Activated CD8-positive, alpha-beta T cell treated with anti-CD3 and anti-CD28 coated beads, Interleukin-2, amount 10 ng/mL, durations not matched to agents 7 days and 5 days (primary cell): ENCODE measurements at places on chromosomes 2 and 18.

- no peak for DNase-seq
Observed at GRCh38 chr2:143177096-143177786, 48.0 kb downstream of the ARHGAP15 start.

DNA sequence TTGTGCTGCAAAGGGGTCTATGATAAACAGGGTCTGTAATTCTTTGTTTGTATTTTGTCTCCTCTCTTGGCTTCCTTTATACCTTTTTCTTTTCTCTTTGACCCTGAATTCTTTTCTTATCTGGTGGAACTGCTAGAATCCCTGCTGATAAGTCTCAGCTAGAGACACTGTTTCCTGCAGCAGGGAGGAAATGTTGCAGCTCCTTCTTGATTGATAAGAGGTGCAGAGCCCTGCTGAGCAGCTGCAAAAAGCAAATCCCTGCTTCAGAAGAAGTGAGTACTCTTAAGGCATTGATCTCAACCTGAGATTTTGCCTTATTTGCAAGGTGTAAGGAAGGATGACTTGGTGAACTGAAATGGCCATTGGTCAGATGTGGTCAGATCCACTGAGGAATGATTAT, 167.8 kb downstream of the NUP35 start:
- no peak for DNase-seq

DNA sequence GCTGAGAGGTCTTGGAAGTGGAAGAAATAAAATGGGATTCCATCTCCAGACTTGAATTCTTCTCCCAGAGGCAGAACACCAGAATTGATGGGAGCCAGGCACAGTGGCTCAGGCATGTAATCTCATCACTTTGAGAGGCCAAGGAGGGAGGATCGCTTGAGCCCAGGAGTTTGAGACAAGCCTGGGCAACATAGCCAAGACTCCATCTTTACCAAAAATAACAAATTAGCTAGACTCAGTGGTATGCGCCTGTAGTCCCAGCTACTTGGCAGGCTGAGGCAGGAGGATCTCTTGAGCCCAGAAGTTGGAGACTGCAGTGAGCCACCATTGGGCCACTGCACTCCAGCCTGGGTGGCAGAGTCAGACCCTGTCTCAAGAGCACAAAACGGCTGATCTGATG, 144.3 kb downstream of the C1D start:
- DNase-seq: no peak

- DNase-seq: peak; percentile 54
Observed at GRCh38 chr18:22391407-22392345, 26.0 kb downstream of the CTAGE1 start.

GRCh38 chr2:200306196-200306930, at the start of gene SPATS2L:
Gene SPATS2L, plus strand, starts transcription at chr2:200306693. Its CDS starts 82,552 bp downstream, at chr2:200389245.
- DNase-seq: peak; percentile 76

GRCh38 chr2:143217512-143218115, 88.4 kb downstream of the ARHGAP15 start:
- no peak for DNase-seq

DNA sequence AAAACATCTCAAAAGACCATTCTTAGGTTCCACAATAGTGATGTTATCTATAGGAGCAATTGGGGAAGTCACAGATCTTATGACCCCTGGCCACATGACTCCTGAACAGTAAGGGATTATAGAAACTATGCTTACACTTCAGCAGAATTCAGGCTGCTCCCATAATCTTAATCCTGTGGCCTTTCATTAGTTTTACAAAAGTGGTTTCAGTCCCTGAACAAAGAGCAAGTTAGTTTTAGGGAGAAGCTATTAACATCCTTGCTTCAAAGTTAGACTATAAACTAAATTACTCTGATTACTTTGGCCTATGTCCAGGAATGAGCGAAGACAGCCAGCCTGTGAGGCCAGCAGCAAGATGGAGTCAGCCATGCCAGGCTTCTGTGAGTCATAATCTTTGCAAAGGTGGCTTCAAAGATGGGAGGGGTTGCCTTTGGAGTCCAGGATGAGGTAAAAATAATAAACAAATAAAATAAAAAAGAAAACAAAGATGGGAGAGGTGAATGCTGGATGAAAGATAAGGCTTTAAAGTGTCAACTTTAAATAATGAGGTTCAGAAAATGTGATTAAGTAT, 168.7 kb upstream of the NDUFV2 start:
- no peak for DNase-seq

GRCh38 chr2:228522276-228522675, 340.8 kb upstream of the SPHKAP start:
- no peak for DNase-seq

GRCh38 chr2:174492963-174493431, 6.2 kb upstream of the GPR155 start:
- DNase-seq: peak; percentile 88

DNA sequence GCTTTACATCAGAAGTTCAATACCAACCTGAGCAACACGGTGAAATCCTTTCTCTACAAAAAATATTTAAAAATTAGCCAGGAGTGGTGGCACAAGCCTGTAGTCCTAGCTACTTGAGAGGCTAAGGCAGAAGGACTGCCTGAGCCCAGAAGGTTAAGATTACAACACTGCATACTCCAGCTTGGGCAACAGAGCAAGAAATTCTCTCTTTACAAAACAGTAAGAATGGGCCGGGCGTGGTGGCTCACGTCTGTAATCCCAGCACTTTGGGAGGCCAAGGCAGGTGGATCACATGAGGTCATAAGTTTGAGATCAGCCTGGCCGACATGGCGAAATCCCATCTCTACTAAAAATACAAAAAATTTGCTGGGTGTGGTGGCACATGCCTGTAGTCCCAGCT, 113.2 kb downstream of the USP34 start:
- DNase-seq: no peak

DNA sequence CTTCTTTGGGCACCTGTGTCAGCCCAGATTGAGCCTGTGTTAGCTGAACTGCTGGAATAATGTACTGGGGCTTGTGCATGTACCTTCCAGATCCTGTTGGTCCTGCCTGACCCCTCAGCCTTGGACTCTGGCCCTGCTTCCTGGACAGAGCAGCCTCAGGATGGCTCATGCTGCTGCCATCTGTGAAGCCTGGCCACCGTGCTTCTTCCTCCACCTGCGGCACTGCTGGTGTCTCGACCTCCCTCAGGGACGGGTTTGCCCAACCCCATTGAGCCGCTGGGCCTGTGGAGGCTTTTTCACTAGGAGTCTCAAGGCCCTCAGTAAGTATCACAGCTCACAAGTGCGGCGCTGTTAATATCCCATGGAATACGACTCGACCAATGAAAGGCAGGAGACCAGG, 342.7 kb downstream of the TGIF1 start:
- no peak for DNase-seq

GRCh38 chr2:75775311-75775823, 64.7 kb upstream of the GCFC2 start:
- DNase-seq: no peak

DNA sequence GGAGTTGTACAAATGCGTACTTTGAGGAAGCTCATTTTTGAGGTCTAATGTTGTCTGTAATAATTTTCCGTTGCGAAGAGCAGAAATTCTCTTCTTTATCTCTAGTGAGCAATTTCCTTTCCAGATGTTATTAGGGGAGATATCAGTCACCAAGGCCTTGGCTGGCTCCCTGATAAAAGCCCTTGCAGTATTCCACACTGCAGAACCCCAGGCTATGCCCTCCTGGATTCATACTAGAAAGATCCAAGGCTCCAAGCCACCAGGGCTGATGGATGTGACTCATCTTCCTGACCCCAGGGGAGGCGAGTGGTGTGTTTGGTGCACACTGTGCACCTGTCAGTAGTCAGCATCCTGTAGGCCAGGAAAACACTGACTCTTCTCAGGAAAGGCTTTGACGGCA, 34.7 kb downstream of the INO80C start:
- DNase-seq: no peak

DNA sequence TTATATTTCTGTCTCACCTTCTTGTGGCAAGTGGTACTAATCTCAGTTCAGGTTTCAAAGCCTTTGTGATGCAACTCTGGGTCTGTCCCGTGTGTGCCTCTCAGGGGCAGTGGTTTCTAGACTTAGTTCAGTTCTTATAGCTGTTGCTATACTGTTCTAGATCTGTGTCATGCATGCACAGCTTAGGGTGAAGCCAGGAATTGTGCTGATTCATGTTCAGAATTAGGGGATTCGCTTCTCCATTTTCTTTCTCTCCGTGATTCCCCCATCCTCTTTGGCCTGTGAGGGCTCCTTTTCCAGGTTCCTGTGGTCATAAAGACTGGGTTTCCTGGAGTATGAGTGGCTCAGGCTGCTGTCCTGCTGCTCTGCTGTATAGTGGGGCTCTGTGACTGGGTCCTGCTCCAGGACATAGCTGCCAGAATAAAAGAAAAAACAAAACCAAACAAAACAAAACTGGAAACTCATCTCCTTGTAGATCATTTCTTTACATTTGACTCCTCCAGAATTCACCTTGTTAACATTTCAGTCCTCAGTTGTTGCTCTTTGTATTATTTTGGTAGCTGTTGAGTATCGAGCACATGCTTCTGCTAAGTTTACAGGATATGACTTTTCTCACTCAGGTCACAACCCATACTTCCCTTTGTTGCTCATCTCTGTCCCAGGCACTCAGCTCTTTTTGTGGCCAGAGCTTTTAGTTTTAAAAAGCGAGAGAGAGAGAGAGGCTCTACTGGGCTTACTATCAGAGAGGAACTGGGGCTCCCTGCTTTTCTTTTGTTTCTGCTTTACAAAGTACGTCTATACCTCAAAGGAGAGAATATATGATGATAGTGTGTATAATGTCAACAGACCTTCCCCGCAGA, 34.2 kb downstream of the CERS6 start:
- DNase-seq: peak; percentile 59

DNA sequence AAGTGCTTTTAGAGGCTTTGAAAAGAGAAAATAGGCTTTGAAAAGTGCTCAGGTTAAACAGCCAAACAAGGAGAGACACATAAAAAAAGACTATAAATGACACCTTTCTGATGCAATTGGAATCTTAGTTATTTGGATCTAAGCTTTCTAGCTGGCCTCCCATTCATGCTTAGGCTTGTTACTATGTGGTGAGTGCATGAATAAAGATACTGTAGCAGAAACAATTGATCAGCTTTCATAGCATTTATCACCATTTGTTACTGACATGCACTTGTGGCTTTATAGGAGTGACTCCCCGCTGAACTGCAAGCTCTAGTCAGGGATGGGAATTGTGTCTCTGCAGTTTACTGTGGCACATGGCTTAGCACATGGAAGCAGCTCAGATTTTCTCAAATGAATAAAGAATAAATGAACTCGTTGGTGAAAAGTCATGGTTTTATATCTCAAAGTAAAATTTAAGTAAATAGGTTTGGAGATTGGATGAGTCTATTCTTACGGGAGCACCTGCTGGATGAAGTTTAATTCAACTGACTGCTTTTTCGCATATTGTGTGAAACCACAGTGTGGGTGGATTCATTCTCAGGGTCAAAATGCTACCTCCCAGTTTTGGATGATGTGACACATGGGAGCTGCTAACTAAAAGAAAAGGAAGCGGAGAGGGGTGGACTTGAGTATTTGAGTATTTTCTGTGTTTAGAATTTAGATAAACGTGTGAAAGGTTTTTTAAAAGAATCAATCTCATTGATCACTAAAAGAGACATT, 91.1 kb upstream of the NOL4 start:
- DNase-seq: no peak

DNA sequence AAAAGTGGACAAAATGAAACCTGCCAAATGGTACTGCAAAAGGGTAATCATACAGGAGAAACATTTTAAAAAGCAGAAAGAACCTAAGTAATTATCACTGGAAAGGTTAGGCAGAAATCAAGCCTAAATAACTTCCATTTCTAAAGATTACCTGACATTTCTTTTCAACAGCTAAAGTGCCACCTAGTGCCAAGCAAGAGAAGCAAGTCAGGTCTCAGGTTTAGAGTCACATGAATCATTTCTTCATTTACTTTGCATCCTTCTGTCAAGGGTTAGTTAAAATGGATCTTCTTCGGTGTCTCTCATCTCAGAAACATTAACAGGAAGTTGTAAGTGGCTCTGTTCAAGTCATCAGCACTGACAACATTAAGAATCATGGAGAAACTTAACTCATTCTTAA, 90.3 kb downstream of the AKAIN1 start:
- DNase-seq: no peak

DNA sequence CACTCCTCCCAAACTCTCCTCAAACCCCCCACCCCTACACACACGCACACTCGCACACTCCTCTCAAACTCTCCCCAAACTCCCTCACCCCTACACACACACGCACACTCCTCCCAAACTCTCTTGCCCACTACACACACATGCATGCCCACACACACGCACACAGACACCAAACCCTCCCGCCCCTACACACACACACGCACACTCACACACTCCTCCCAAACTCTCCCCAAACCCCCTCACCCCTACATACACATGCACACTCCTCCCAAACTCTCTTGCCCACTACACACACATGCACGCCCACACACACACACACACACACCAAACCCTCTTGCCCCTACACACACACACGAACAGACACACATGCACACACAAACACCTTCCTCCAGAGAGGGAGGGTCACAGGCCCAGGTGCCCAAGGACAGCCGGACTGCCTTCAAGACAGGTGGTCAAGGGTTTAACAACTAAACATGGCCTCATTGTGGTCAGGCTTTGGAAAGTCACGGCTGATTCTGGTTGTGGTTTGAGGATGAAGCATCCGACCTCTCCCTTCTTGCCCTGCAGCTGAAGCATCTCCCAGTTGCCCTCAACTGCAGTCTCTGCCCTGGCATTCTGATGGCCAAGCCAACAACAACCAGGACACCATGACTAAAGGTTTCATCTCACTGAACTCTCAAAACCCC, 72.3 kb upstream of the SNTG2 start:
- no peak for DNase-seq

- DNase-seq: no peak
Observed at GRCh38 chr18:49443837-49444236, 16.6 kb downstream of the DYM start.

GRCh38 chr2:13770279-13770678, 862.2 kb upstream of the LRATD1 start:
- no peak for DNase-seq

- DNase-seq: no peak
Observed at GRCh38 chr2:215275824-215276223, 36.0 kb upstream of the ATIC start.

DNA sequence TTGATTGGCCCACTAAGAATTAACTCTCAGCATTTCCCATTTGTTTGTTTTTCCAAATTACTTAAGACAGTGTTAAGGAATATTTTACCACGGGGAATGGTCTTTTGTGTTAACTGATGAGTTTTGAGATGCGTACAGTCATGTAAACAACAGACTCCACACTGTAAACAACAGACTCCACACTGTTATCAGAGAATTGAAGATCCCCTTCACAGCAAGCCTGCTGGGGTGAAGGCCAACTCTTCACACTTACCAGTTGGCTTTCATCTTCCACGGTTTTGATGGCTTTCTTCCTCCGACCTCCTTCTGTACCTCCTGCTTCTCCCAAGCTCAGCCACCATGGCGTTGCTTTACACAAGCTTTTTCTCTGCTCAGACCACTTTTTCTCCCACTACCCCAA, 166.8 kb downstream of the TMEM200C start:
- DNase-seq: no peak

DNA sequence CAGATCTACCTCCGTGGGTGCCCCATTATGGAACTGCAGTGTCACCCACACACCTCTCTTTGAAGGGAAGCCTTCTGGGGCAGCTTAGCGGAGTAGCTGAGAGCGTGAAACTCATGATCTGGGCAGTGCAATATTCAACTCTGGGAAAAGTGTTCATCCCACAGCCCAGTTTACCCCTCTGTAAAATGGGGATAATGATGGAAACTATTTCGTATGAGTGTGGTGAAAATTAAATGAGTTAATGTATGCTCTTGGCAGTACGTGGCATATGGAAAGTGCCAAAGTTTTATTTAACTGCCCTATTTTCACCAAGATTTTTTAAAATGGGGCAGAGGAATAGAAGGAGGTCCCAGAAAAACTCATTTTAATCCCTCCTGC, 11.5 kb downstream of the EVX2 start:
- no peak for DNase-seq
